ENCODE measurements at places on chromosomes 11 and 22. TPM values are rescaled to one million over a fixed set of nuclear protein-coding genes. Genes with fewer than 3 reads are reported as not detected.

The MS4A4E gene
- total RNA-seq, result not detected

The TPST2 gene
- 8.8 TPM for total RNA-seq

The HARBI1 gene
- total RNA-seq, result 5.2 TPM

The PKNOX2 gene
- total RNA-seq, result 0.02 TPM

The ETS1 gene
- total RNA-seq, result 25.6 TPM

The MSANTD2 gene
- total RNA-seq, result 5.2 TPM

The CSNK2A3 gene
- total RNA-seq, result 1.7 TPM

The TP53I11 gene
- 33.3 TPM for total RNA-seq

The XPNPEP3 gene
- total RNA-seq, result 8.4 TPM

The FJX1 gene
- 29.1 TPM for total RNA-seq

The OR5A1 gene
- total RNA-seq, result not detected

The NXPE1 gene
- not detected for total RNA-seq

The CHEK2 gene
- 9.6 TPM for total RNA-seq

The DRD2 gene
- total RNA-seq, result 0.06 TPM

The RBFOX2 gene
- 25.5 TPM for total RNA-seq

The PGA5 gene
- not detected for total RNA-seq

The SUSD2 gene
- 67.6 TPM for total RNA-seq

The DNAJB13 gene
- total RNA-seq, result 0.57 TPM

The RBMXL2 gene
- total RNA-seq, result not detected

The B3GAT1 gene
- total RNA-seq, result 0.04 TPM

The SSH3 gene
- 22.1 TPM for total RNA-seq

The C22orf42 gene
- not detected for total RNA-seq

The CTNND1 gene
- total RNA-seq, result 58.6 TPM

The GDPD4 gene
- not detected for total RNA-seq

The MFRP gene
- total RNA-seq, result not detected

The ZNF408 gene
- 18.4 TPM for total RNA-seq

The MS4A8 gene
- total RNA-seq, result not detected

The TST gene
- 63.9 TPM for total RNA-seq

The SMIM38 gene
- total RNA-seq, result 0.05 TPM

The PPP6R3 gene
- total RNA-seq, result 49.8 TPM

The PDHX gene
- 27.4 TPM for total RNA-seq

The SLC22A12 gene
- total RNA-seq, result not detected

The KCNJ1 gene
- total RNA-seq, result not detected

The OR6A2 gene
- not detected for total RNA-seq

The EPS8L2 gene
- 75.7 TPM for total RNA-seq

The ADAMTS8 gene
- total RNA-seq, result 2.5 TPM

All from A549 treated with AZD2906 at 1 μM for 4 hours (cell line).